ENCODE measurements at places on chromosomes 16 and 17.

- no peak for DNase-seq
Measured at GRCh38 chr16:50490828-50491227, 57.4 kb upstream of the NKD1 start.

DNA sequence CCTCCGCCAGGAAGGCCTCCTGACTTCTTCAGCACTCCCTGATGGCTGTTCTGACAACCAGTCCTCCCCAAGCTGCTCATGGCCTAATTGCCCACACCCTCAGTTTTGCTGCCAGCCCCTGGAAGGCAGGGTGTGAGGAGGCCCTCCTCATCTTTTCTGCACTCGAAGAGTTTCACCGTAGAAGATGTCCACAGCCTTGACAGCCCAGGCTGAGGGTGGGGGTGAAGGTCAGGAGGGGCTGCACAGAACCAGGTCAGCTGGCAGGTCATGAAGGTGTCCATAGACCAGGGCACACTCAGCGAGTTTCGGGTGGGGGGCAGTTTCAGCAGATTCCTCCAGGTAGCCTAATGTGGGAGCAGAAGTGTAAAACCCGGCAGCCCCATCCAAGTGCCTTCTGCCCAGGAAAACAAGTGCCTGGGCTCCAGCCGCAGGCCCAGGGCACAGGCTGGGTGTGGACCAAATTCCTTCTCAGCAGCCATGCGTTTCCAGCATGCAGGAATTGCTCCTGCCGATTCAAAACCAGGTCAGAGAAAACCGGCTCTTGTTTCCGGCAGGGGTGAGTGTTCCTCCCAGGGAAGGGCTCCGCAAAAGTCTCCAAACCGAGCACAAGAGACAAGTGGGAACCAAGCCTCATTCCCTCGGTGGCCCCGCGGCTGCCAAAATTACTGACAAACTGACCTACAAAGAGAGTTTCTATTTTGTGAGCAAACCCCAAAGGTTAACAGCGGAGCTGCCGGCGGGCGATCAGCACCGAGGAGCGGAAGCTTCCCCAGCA lies 228.8 kb downstream of the C16orf78 start:
- no peak for DNase-seq

DNA sequence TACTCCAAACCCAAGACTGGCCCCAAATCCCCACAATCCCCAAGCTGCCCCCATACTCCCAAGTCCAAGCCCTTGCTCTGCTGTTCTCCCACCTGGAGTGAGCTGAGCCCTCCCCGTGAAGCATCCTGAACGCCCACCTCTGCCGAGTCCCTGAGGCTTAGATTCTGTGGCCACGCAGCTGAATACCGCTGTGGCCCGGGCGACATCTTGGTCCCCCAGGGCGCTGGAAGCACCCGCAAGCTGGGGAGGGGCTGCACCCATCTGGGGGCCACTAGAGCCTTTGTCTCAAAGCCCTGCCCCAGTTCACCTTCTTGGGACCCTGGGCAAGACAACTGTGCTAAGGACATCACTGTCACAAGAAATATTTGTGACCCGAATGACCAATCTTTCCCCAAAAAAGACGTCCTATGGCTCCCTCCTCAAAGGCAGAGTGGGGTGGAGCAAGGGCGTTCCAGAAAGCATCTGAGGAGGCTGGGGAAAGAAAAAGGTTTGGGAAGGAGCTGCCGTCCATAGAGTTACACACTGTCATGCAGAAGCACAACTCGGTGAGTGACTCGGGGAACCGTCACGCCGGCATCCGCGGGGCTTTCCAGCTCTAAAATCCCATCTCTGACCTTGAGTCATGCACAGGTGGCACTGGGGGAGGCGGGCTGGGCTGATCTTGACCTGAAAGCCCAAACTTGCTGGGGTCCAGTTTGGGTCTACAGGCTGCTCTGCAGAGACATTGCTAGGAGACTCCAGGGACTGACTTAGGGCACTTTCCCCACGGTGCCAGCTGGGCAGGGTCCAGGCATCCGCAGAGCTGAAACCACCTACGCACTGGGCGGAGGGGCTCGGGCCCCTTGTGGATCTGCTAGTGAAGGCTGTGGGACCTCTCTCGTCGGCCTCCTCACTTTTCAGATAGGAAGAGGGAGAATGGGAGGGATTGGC lies 6.6 kb downstream of the PTX4 start:
- DNase-seq = no peak

DNA sequence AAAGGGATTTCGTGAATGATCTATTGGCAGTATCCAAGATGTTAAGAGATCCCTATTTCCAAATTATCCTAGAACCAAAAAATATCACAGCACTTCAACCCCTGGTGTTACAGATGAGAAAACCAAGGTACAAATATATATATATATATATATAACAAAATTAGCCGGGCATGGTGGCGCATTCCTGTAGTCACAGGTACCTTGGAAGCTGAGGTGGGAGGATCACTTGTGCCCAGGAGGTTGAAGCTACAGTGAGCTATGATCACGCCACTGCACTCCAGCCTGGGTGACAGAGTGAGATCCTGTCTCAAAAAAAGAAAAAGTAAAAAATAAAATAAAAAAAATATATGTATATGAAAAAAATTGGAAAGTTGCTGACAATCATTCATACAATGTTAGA lies 637 bp upstream of the CLN3 start:
- no peak for DNase-seq

DNA sequence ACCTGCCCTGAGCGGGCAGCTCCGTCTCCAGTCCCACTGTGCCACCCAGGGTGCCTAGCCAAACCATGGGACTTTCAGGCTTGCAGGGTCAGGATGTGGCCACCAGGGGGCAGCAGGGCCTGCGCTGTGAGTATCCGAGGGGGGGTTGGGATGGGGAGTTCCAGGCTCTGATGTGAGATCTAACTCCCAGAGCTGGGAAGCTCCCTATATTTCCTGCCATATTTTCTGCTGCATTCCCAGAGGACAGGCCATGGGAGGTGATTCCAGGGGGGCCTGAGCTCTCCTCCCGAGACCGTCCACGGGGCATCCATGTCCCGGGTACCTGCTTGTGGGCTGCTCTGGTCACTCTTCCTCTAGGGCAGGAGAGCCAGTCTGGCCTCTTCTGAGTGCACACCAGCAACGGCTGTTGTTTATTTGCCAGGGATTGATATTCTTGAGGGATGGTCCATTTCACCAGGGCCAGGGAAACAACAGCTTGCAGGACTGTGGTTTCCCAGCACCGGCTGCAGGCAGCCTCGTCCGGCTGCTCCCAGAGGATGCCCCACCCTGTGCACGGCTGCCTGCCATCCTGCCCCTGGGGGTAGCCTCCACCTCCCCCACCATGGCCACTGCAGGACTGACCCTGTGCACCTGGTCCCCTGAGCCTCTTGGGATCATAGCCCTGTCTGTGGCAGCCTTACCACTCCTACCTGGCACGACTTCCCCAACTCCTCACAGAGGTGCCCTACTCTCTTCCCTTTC lies 1.2 kb downstream of the GPR142 start:
- peak; percentile 25 for DNase-seq

DNA sequence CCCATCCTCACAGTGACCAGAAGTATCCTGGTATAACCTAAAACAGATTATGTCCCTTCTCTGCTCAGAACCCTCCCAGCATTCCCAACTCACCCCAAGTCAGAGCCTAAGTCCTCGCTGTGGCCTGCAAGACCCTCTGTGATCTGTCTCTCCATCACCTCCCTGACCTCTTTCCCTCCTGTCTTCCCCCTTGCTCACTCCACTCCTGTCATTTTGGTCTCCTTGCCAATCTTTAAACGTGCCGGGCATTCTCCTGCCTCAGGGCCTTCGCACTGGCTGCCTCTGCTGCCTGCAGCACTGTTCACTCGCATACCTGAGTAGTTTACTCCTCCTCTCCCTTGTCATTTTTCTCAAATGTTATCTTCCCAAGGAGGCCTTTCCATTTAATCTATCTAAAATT lies 97.7 kb downstream of the GSG1L start:
- no peak for DNase-seq

DNA sequence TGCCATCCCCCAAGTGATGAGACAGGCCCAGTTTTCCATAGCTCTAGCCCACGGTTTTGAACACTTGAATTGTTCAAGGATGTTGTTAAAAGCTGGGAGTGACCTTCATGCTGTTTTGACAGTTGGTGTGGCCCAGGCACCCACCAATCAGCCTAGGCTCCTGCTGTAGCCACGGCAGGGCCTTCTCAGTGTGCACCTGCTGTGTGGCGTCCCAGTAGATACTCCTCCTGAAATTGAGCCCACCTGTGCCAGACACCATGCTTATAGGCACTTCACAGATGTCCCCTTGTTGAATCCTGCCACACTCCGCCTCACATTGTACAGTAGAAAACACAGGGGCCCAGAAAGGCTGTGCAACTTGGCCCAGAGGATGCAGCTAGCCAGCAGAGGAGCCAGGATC lies 86.4 kb downstream of the SOCS1 start:
- DNase-seq = no peak

- no peak for DNase-seq
Measured at GRCh38 chr17:47989700-47990099, 18.8 kb downstream of the CDK5RAP3 start.

- DNase-seq = no peak
Measured at GRCh38 chr17:40170325-40170724, 6.9 kb upstream of the RAPGEFL1 start.

DNA sequence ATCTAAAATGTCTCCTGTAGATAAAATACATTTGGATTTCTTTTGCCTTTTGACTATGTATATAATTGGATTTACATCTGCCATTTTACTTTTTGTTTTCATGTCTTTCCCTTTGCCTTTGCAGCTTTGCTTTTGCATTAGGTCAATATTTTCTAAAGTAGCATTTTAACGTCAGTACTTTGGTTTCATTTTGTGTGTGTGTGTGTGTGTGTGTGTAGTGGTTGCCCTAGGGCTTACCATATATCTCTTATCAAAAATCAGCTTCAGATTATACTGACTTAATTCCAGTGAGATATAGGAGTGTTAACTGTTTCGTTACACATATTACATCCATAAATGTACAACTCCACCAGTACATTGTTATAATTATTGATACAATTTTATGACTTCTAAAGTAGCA lies 26.1 kb downstream of the AKTIP start:
- DNase-seq = no peak

DNA sequence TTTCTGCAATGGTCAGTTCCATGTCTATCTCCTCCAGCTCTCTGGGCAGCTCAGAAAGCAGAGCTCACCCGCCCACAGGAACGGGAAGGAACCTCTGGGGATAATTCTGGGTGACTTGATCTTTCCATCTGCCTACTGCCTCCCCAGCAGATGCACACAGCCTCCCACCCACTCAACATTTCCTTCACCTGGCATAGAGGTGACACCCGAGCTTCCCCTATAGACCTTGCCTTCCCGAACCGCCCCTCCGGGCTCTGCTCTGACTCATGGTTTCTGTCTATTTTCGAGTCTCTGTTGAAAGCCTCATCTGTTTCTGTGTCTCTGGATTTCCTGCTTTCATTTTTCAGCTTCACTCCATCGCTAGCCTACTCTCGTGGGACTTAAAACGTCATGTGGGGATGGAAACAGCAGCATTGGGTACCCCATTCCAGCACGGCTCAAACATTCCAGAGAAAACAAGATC lies 11.4 kb downstream of the GGA3 start:
- DNase-seq = no peak

- DNase-seq = no peak
Measured at GRCh38 chr16:26806657-26807056, 260.1 kb upstream of the C16orf82 start.

DNA sequence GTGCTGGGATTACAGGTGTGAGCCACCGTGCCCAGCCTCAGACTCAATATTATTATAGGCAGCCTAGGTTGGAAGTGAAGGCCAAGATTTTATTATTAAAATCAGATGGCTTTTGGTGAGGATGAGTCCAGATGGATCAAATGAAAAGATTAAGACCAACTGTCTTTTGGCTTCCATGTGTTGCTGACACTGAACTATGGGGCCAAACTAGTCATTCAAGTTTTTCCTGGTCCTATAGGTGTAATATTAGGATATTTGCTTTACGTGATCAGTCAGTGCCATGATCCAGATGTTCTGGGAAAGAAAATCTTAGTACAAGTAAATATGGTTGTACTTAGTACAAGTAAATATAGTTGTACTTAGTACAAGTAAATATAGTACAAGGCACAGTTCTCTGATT lies 140.6 kb downstream of the MAP2K6 start:
- no peak for DNase-seq

DNA sequence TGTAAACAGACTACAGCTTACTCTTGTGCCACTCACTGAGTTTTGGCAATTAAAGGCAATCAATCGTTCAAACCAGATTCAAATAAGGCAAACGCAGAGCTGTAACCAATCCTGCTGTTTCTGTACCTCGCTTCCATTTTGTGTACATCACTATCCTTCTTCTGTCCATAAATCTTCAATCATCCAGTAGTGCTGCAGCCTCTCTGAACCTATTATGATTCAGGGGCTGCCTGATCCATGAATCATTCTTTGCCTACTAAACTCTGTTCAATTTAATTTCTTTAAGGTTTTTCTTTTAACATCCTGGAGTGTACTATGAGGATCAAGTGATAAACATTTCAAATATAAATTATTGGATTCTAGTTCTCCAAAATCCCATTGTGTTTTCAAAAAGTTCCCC lies 93.9 kb downstream of the CEP112 start:
- DNase-seq = no peak

DNA sequence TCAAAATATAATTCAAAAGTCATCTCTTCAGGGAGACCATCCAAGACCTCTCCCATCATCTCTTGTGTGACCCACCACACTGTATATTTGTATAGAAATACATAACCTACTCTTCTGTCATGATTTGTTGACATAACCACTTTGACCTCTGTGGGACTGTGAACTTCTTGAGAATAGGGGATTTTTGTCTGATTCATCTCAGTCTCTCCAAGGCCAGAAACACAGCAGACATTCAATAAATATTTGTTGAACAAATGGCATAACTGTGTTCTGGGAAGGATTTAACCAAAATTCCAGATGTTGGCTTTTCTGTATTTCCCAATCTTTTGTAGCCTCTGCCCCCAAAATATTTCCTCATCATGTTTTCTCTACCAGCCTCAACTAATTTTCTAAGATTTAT lies 169.7 kb downstream of the CDH11 start:
- DNase-seq = no peak

DNA sequence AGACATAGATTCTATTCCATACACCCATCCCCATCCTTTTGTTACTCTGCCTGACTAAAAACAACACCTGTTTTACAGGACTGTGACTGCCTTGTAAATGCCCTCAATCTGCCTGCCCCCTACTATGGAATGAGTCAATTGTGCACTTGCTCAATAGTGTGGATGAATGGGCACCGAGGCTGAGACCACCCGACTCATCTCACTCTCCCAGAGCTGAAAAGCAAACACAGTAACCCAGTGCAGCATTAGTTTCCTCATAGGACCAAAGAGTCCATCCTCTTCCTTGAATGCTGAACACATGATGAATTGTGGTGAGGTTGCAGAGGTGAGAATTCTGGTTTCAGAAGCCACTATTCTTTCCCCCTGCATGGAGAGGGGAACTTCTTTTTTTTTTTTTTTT lies 233.7 kb downstream of the ZFHX3 start:
- no peak for DNase-seq

- no peak for DNase-seq
Measured at GRCh38 chr16:87420026-87421002, 28.2 kb downstream of the MAP1LC3B start.

All from activated CD8-positive, alpha-beta memory T cell treated with anti-CD3 and anti-CD28 coated beads for 1 hour (primary cell).